EH (cell line): ENCODE measurements at places on chromosomes 6 and 20.
A peak's percentile ranks its signal among the peaks of the same experiment; 100 is the strongest.

- no peak for DNase-seq
Measured at GRCh38 chr20:64156886-64157875, 7.1 kb upstream of the MYT1 start.

DNA sequence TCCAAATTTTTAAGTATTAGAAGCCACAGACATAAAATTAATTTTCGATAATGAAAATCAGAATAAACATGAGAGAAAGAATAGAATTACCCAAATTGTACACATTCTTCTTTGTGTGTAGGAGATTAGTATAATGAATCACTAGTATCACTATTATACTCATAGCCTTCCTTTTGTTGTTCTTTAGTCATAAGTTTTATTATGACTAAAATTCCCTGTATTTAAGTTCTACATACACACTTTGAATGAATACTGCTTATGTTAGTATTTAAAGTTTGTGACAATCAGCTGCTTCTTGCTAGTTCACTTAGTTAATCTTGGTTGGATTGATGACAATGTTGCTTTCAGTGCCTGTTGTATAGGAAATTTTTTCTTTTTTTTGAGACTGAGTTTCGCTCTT, 72.7 kb downstream of the CCDC170 start:
- DNase-seq = no peak

DNA sequence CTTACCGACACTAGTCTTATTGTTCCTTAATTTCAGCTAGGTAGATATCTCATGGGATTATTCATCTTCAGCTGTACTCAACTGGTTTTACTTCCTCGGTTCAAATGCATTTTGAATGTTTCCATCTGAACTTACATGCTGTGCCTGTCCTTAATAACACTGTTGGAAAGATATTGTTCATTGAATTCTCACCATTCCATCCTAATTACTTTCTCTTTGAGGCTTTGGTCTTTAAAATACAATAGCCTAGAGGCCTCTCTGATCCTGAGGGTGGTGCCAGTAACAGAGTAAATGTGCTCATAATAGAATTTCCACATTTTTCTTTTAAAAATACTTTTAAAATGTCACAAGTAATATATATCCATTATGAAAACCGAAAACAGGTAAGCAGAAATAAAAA, 54.0 kb downstream of the IL20RA start:
- no peak for DNase-seq

- DNase-seq = no peak
Measured at GRCh38 chr20:57683287-57683686, 26.5 kb downstream of the PMEPA1 start.

DNA sequence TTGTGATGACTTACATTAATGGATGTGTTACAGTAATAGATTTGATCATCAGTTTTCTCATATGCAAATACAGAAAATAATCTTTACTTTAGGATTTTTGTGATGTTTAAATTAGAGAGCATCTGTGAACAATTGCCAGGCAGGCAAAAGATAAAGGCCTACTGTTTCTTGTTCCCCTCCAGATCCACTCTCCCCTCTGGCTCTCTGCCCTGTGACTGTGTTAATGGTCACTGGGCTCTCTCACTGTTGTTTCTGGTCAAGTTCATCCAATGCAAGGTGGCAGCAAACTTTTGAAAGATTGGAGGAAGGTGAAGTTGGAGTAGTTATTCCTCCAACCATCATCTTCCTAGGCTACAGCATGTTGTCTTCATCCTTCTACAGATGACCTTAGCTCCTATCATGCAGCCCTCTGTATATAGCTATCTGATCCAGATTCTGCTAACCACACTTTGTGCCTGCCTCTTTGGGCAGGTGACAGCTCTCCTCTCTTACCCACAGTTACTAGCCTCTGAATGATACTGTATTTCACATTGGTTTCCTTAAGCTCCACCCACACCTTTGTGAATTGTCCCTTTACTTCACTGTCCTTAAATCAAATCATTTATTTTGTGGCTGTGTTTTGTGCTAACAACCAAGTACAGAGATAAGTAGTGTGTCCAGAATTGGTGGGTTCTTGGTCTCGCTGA, 48.9 kb upstream of the ARG1 start:
- no peak for DNase-seq

DNA sequence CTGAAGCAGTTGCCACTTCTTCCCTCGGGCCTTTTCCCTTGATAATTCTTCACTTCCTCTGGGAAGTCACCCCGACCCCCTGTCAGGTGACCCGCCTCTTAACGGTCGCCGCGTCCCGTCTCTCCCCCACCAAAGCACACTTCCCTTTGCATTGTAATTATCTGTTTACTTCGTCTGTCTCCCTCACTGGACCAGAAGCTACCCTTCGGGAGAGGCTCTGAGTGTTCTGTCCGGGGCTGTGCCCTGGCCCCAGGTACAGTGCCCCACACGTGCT, 771 bp upstream of the SNAI1 start:
- DNase-seq = no peak

GRCh38 chr6:34096814-34097213, 49.1 kb downstream of the GRM4 start:
- no peak for DNase-seq

- peak; percentile 93 for DNase-seq
Measured at GRCh38 chr20:26163890-26164289, 467.2 kb upstream of the ZNF337 start.

- DNase-seq = no peak
Measured at GRCh38 chr20:39025883-39026282, 63.7 kb downstream of the DHX35 start.

DNA sequence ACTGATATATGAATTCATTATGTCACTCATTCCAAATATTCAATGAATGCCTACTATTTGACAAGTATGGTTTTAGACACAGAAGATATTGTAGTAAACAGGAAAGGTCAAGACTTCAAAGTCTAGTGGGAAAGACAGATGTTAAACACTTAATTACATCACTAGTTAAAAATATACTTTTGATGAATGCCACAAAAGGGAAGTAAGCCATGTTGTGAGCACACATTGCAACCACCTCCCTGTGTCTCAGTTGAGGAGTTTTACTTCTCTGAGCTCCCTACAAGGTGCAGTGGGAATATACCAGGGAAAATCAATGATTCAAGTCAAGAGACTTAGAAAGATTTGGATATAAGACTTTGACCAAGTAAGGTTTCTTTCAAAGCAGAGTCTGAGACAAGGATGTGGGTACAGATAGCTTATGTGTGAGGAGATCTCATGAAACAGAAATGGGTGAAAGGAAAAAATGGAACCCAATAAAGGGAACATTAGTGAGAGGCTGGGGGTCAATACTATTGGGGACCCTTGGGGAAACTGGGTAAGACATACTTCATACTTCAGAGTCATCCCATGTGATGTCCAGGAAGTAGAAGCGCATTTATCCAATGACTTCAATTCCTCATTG, 503.7 kb downstream of the KIF16B start:
- DNase-seq = no peak

DNA sequence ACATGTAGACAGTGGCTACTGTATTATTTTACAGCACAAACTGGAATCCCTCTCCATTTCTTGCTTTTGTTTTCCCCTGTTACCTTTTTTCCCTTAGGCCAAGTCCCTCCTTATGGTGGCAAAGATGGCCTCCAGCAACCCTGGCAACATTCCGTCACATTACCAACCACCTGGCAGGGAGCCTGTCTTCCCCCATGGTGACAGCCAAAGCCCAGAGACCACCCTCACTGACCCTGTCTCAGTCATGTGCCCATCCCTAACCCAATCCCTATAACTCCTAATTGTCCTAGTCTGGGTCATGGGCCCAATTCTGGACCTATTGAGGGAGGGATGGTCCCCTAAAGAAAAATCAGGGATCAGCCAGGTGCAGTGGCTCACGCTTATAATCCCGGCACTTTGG, 27.6 kb downstream of the PARD6B start:
- DNase-seq = no peak

DNA sequence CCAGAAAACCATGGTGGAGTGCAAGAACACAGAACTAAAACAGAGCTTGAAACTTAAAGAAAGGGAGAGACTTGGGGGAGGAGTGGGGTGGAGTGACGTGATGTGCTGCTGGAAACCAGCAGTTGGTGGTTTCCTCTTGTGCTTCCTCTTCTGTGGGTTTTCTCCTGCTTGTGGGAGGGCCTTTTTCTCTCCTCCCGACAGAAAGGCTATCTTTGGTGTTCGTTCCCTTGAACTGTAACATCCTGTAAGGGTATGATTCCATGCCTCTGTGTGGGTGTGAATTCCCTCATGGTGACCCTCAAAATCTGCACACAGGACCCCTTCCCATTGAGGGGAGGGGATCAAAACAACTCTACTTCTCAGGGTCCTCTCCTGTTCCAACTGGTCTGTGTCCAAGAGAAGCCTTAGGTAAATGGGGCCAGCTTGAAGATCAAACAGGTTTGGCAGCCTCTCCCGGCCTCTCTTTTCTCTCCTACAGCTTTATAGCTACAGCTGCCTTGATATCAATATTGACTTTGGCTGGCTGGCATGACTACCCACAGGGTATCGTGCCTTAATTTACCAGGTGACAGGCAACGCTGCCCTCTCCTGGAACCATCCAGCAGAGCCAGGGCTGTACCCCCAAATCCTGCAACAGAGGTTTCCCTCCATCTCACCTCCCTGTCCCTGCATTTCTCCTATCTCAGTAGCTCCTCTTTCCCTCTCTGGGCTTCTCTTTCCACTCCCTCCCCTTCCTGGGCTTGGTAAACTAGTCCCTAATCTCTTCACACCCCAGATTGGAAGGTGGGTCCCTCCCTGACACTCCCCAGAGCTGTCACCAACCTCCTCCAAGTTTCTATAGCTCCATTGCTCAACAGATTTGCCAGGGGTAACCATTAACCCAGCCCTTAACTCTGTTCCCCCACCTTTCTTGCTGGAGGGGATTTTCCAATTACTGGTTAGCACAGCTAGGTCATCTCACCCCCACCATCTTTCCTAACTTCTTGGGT, 1.5 kb upstream of the MSH5 start:
- peak; percentile 87 for DNase-seq

GRCh38 chr6:97697456-97697855, 414.4 kb upstream of the MMS22L start:
- DNase-seq = peak; percentile 0

DNA sequence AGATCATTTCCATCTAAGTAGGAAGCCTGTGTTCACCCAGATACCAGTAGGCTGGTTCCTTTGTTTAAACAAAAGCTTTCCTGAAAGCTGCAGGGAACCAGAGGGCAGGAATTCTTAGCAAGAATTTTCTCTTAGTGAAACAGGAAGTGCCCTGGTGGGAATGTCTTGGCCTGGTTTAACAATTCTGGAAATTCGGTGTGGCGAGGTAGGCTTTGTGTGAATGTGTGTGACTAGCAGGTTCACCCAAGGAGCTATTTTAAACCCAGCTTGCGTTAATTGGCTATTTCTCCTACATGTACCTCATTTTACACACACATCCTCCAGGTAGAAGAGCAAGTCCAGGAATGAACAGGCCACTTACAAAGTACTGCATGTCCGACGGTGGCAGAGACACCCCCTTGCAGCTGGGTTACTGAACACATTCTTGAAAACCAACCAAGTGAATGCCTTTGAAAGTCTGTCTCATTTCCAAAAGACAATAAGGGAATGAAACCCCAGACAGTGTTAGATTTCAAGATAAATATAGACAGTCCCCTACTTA, 64.6 kb downstream of the GFOD1 start:
- DNase-seq = peak; percentile 35

DNA sequence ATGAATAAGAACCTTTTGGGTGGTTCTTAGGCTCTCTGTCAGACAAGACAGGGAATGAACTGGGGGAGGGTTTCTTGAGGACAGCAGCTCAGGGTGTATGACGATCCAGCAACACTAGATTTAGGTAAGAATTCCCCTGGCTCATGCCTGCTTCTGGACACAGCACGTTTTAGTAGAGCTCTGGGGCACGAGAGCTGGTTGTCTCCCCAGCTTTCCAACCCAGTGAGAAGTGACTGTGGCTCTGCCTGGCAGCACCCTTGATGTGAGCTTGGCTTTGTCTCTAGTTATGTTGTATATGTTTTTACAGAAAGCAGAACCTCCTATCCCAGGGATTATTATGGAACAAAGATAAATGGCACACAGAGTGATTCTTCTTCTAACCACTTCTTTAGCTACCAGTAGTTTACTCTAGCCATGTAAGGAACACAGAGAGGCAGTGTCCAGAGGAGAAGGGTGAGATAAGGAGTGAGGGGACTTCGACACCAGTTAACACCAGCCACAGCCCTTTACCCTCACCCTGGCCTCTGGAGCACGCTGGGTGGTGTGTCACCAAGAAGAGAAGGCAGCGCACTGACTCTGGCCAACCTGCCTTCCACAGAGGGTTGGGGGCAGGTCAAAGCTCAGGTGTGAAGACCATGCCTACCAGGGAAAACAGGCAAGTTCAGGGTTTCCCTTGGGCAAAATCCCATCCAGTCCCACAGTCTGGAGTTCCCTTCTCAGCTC, 3.9 kb downstream of the APOBEC2 start:
- no peak for DNase-seq

DNA sequence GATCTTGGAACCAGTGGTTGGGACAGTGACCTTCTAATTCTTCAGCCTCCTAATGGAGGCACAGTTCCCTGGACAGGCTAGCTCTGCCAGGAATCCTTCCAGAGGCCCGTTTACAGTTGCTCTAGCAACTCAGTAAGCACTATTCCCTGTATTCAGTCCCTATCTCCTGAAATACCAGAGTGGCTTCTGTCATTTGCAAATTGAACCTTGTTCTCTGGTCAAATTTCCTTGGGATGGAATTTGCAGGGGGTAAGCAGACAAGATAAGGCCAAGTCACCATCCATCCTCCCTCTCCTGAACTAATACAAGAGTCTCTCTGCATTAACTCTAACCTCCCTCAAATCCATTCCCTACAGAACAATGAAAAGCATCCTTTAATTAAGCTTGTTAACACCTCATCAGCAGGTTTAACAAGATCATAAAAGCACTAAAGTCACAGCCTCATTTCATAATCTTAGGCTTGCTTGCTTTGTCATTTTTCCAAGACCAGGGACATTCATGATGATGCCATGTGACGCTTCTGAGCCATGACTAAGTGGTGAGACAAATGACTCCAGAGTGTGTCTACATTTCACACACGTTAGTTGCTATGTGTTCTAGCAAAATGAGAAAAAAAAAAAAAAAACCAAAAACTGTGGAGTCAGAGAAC, 37.1 kb downstream of the SLC22A23 start:
- DNase-seq = peak; percentile 79

DNA sequence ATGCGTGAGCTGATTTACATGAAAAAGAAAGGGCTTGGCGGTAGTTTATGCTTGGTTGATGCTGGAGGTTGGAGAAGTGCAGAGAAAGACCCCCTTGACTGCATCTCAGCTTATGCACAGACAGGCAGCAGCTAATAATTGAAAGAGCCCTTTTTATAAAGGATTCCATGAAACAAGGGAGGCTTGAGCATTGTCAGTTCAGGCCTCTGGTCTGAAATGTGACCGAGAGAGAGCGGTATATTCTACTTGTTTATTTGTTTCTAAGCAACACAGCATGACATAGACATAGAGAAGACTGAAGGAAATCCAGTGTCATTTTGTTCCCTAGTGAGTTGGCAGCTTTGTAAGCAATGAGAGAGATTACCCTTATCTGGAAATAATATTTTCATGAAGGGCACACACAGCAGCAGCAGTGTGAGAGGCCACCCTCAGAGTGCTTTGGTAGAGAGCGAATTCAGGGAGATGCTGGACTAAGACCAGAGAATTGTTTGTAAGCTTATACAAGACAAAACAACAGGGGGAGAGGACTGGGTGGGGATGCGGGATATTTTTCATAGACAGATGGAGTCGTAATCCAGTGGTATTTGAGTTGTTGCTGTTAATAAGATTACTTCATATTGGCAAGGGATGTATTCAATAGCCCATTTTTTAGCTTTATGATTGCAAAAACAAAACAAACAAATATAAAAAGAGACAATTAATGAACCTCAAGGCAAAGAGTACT, 34.6 kb upstream of the LAMA2 start:
- DNase-seq = no peak
